Omental fat pad (tissue), 4 donors: ENCODE measurements at places on chromosomes 6 and 20.

GRCh38 chr20:37430778-37431460, 85.0 kb downstream of the SRC start:
- DNase-seq: no peak

- DNase-seq: no peak
These were observed 205.2 kb downstream of the BMP7 start for GRCh38 chr20:57061051-57061900.

- no peak for DNase-seq
These were observed 108.5 kb upstream of the HIVEP1 start for GRCh38 chr6:11903645-11904044.

- no peak for DNase-seq
These were observed 395.4 kb upstream of the SOX4 start for GRCh38 chr6:21198032-21198640.

DNA sequence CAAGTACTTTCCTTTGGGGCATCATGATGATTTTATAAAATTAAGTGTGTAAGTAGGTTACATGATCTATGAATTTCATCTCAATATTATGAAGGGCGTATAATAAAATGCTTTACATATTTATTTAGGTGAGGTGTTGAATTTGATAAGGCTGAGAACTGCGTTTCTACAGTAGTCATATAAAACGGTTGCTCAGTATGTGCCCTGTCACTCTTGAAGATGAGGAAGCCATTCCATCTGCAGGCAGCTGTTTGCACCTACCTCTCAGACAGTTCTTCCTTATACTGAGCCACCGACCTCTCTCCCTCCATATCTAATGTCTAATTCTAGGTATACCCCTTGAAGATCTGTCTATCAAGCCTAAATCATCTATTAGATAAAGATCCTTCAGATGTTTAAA, 16.1 kb downstream of the NCOA7 start:
- DNase-seq: no peak

DNA sequence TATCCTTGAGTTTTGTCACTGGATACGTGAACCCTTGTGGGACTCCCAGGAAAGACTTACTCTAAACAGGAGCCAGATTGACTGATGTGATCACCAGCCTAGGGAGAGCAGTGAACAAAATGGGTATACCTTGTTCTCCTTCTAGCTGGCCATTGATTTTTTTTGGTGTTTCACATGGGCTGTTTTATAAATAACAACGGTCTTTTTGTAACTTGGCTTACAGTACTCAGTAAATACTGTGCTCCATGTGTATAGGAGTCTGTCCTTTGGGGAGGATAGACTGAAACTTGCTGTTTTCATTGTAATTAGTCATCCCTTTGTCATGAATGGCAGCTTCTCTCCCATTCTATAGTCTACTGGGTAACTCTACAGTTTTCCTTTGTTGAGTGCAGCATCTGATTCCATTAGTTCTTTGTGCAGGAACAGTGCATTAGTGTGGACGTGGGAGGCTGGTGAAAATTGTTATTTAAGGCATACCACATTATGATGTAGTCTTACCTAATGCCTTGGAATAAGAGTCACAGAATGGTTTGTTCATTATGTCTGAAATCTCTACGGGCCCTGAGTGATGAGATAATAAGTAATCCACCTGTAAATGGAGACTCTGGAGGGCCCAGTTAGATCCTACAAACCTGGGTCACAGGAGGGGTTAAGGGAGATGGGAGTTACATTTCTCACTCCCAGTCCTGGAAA, 89.5 kb downstream of the TIAM2 start:
- DNase-seq: no peak

GRCh38 chr20:58246346-58246745, 17.9 kb upstream of the ANKRD60 start:
- no peak for DNase-seq

DNA sequence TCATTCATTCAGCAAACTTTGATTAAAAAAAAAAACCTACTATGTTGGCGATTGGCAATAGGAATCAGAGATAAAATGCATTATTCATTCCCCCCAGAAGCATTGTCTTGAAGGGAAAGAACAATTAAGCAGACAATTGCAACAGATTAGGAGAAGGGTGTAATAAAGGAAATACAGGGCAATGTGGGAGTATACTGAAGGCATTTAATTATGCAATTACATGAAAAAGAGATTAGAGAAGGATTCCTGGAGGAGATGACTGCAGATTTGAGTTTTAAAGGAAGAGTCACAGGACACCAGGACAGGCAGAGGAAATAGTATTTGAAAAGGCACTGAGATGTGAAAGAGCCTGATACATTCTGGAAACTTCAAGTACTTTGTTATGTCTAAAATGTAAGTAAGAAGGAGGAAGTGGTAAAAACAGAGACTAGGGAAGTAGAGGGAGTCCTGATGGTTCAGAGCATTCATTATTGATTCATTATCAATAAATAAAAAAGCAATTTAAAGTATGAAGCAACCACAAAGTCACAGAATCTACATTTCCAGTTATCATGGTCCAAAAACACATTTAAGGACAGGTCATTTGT, 43.7 kb downstream of the THEMIS start:
- no peak for DNase-seq

DNA sequence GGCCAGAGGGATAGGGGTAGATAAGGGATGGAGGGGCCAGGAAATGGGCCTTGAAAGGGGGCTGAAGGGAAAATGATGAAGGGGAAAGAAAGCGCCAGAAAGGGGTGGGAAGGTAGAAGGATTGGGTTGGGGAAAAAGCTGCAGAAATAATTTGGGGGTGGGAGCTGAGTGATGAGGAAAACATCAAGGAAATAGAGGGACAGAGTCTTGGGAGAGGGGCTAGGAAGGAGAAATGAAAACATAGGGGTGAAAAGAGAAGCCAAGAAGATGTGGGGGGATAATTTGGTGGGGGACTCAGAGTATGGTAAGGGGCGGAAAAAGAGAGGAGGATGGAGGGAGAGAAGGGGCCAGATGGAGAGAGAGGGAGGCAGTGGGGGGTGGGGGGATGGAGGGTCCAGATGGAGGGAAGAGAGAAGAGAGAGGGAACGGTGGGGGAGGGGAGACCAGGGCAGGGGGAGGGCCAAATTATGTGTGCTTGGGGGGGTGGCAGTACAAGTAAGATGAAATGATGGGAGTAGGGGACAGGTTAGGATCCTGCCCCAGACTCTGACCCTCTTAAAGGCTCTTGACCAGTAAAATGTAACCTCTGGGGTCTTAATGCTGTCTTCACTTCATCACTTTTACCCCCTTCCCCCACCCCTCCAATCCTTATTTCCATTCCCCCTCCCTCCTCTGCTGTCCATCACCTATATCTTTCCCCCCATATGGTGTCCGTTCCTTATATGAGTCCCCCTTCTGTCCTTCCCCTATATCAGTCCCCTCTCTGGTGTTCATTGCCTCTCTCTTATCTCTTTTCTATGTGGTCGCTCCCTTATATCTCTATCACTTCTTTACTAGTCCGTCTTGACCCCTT, 852 bp downstream of the SYNGAP1 start:
- DNase-seq: no peak

- DNase-seq: no peak
These were observed 24.4 kb downstream of the FOXQ1 start for GRCh38 chr6:1336246-1336843.

GRCh38 chr6:44321210-44321609, 8.1 kb upstream of the AARS2 start:
- no peak for DNase-seq

- no peak for DNase-seq
These were observed 460.9 kb downstream of the GJA1 start for GRCh38 chr6:121896363-121896762.

DNA sequence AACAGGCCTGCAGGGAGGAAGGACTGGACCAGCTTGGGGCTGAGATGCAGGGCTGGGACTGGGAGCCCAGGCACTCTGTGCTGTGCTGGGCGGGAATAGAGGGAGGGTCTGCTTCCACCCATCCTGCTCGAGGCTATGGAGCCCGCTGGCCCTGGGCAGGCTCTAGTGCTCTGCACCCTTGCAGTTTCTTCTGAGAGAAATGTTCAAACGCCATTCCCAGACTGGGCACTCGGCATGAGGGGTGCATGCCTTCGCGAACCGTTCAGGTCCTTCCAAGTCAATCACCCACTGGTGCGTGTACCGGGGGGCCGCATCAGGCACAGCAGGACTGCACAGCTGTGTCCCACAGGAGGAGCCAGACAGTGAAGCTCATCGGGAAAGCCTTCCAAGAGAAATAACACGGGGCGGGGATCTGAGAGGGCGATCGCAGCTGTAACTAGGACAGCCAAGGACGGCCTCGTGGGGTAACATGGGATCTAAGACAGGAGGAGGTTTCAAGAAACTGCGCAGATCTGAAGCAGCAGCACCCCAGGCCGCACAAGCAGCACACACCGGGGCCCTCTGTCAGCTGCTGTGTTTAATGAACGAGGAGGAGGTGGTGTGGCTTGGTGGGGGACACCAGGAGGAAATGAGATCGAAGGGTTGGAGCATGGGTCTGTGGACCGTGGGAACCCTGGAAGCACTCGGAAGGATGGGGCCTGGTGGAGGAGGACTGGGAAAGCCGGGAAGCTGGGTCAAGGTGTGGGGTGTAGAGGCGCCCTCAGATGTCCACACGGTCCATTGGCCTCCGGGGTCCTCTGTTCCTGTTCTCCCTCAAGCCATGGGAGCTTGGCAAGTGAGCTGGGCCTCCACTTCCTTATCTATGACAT, 26.1 kb upstream of the PYGB start:
- DNase-seq: no peak

GRCh38 chr6:113347436-113347835, 509.7 kb upstream of the MARCKS start:
- no peak for DNase-seq

DNA sequence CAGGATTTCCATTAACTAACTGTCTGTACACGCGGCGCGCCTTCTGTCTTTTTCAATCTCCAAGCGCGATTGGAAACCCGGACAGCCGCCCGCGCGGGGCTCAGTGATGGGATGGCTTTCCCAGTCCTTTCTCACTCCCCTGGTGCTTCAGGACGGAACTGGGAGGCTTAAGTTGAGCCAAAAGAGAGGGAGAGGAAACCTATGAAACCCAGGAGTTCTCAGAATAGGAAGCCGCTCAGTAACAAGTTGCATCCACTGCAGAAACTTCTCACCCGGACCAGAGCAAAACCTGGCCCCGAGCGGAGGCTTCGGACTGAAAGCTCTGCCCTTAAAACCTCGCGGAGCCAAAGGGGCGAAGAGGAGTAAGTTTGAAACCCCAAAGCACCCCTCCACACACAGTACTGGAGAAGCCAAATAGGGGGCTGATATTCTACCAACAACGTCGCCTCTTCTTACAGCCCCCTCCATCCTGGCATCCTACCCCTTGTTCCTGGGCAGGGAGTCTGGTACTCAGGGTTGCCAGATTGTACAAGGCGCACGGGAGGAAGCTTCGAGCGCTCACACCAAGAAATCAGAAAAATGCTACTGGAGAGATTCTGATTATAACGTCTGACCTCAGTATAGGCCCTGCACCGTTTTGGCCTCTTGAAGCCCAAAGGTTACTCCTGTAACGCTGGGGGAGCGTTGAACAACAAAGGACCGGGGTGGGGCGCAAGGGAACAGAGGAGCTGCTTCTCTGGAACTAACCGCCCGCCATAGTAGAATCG, 906 bp upstream of the COL12A1 start:
- DNase-seq: no peak

- DNase-seq: no peak
These were observed 102.5 kb downstream of the SASH1 start for GRCh38 chr6:148445116-148445515.

DNA sequence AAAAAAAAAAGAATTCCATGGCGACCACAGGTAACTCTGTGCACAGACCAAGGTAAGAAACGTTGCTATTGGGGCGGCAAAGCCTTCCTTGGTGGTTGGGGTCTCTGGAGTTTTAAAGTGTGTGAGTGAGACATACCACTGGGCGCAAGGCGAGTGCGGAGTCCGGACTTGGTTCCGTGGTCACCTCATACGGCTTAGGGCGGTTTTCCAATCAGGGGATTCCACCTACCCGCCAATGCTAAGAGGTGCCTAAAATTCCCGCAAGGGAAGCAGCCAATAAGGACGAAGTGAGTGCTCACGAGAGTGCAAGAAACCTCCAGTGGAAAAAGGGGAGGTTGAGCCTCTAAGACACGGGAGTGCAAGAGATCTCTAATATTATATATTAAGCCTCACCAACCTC, 68.6 kb upstream of the PRSS16 start:
- DNase-seq: no peak

DNA sequence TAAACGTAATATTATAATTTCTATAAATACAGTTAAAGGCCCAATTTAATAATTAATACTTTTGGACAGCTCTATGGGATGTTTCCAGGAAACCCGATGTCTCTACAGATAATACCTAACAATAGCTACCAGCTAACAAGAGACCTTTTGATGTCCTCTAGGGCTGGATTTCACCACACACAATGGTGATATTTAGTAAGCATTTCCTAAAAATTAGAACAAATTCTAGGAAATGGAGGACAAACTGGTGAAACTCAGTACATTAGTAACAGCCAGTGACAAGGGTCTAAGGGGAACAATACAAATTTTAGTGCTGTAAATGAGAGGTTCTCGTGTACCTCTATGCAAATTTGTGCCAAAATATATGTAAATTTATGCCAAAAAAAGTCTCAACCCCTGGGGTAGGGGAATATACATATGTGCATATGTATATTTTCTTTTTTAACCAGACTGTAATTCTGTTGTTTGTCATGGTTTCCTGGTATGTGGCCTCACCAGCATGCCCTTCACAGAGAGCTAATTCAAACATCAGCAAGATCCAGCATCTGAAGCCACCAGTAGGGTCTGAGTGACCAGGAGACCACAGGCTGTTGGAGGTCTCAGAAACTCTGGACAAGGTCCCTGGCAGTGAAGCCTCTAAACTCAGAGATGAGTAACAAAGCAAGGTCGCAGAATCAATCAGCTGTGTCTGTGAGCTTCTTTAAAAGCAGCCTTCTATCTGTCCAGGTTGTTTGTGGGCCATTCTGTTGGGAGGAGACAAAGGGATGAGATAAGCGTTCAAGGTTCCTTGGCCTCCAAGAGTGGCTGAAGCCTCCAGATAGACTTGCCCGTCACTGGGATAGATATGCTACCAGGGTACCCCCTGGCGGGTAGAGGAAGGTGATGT, 235.1 kb upstream of the RREB1 start:
- DNase-seq: no peak

DNA sequence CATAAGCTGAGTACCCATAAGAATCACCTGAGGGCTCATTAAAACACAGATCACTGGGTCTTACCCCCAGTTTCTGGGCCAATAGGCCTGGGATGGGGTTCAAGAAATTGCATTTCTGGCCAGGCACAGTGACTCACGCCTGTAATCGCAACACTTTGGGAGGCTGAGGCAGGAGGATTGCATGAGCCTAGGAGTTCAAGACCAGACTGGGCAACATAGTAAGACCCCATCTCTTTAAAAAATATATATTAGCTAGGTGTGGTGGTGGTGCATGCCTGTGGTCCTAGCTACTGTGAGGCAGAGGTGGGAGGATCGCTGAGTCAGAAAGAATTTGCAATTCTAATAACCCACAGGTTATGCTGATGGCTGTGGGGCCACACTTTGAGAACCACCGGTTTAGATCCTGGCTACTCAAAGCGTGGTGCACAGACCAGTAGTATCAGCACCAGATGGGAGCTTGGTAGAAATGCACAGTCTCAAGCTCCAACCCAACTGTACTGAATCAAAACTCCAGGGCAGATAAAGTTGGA, 2.0 kb downstream of the CCM2L start:
- no peak for DNase-seq
